ENCODE measurements at places on chromosomes 11 and 22. TPM values are rescaled to one million over a fixed set of nuclear protein-coding genes. Genes with fewer than 3 reads are reported as not detected.

CYTH4 gene
- total RNA-seq = 134 TPM

TECTA gene
- total RNA-seq = 0.42 TPM

ADM2 gene
- 1.6 TPM for total RNA-seq

GAL3ST1 gene
- not detected for total RNA-seq

COMMD9 gene
- 34.6 TPM for total RNA-seq

BEST1 gene
- total RNA-seq = 0.25 TPM

OR8G1 gene
- not detected for total RNA-seq

EP300 gene
- 134 TPM for total RNA-seq

BBOX1 gene
- not detected for total RNA-seq

PKP3 gene
- total RNA-seq = 0.60 TPM
